ENCODE measurements at places on chromosomes 2 and 18.
A peak's percentile ranks its signal among the peaks of the same experiment; 100 is the strongest.

GRCh38 chr18:23689031-23689615 lies at the start of gene LAMA3:
LAMA3 (plus strand) TSS chr18:23689453; CDS start chr18:23689684, 231 bp downstream.
- DNase-seq = peak; percentile 41

DNA sequence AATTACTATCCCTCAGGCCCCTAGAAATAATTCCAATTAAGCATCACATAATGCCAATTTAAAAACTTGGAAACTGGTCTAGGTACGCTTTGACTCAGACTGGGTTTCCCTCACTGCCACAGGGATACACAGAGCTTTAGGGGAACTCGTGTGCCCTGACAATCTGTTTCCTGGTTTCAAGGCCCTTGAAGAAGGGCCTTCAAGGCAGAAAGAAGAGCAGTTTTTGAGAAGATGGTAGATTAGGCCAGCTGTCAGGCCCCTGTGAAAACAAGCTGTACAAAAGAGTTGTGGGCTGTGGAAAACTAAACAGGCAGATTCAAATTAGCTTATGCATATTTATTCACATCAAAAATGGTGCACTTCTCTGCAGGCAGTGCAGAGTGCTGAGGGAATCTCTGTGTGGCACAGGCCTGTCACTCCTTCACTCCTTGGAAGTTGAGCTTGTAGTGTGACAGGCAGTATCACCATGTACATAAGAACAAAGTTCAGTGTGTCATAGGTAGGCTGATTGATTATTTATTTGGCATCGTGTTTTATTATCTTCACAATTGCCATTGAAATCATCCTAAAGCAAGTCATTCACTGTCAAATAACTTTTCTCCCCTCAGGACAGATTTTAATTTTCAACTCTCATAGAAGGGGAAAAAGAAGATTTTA lies 614.4 kb upstream of the GYPC start:
- no peak for DNase-seq

DNA sequence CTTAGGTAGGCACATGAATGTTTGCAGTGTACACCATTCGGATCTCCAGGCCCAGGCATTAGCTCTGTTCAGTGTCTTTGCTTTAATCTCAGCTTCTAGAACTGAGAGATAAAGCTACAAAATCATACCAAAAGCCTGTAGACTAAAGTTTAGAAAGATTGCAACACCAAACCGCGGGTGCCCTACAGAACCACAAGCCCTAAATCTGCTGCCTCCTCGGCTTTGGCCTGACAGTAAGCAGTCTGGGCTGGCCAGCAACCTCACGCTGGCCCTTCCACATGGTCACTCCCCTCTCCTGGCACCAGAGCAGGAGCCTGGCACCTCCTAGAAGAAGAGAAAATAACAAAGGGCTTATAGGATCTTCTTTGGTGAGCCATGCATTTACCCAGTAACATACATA lies 8.9 kb upstream of the OSR1 start:
- no peak for DNase-seq

DNA sequence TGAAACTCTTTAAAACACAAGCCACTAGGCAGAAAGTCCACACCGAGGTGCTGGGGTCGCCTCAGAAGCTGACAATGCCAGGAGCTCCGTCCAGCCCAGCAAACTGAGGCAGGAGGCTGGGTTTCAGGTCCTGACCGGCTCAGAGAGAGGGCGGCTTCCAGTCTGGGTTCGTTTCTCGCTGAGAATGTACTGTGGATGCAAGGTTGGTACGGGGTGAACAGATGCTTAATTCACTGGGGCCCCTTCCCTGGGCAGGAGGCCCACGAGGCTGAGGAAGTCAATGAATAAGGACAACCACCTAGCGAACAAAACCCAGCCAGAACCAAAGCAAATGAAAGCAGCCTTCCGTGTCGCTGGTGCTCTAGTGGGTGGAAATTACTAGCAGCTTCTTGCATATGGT lies 142.0 kb downstream of the RTP5 start:
- DNase-seq = no peak

GRCh38 chr2:106269591-106270291 lies 75.6 kb upstream of the UXS1 start:
- peak; percentile 35 for DNase-seq

- no peak for DNase-seq
Observed at GRCh38 chr18:47323158-47323557, 71.7 kb upstream of the SKOR2 start.

- no peak for DNase-seq
Observed at GRCh38 chr2:57437077-57437476, 609.5 kb upstream of the VRK2 start.

GRCh38 chr2:20025065-20025786 lies 12.8 kb upstream of the MATN3 start:
- DNase-seq = no peak

DNA sequence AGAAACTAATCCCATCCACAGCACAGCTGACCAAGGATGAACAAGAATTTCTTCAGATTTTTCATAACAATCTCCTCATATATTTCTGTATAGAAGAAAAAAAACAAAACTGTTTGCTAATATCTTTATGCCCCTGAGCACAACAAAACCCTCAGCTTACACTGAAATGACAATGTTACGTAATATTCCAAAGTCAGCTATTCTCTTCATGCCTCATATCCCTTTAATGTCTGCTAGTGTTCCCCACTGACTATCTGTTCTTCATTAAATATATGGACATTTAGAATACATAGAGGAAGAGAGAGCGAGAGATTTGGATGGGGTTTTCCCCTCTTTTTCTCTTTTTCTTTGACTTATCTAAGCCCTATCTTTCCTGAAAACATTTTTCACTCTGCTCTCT lies 87.9 kb upstream of the GULP1 start:
- no peak for DNase-seq

GRCh38 chr2:133952896-133953295 lies 301.0 kb upstream of the MGAT5 start:
- DNase-seq = no peak

DNA sequence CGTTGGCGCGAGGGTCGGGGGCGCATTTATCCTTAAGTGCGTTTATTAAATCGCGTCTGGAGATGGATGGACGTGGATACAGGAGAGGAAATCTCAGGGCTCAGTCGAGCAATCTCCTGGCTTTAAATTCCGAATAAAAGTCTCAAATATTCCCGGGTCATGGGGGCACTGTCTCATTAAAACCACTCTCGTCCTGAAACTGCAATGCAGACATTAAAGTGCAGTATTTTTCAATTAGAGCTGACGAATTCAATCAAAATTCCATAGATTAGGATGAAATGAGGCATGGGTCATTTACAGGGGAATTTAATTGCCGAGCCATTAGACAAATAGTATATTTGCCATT lies 10.7 kb upstream of the GBX2 start:
- no peak for DNase-seq

- no peak for DNase-seq
Observed at GRCh38 chr2:9092383-9093282, 89.1 kb upstream of the MBOAT2 start.

- no peak for DNase-seq
Observed at GRCh38 chr2:156540706-156541105, 104.5 kb downstream of the GPD2 start.

- DNase-seq = no peak
Observed at GRCh38 chr2:232229911-232230310, 148.6 kb upstream of the ALPP start.

DNA sequence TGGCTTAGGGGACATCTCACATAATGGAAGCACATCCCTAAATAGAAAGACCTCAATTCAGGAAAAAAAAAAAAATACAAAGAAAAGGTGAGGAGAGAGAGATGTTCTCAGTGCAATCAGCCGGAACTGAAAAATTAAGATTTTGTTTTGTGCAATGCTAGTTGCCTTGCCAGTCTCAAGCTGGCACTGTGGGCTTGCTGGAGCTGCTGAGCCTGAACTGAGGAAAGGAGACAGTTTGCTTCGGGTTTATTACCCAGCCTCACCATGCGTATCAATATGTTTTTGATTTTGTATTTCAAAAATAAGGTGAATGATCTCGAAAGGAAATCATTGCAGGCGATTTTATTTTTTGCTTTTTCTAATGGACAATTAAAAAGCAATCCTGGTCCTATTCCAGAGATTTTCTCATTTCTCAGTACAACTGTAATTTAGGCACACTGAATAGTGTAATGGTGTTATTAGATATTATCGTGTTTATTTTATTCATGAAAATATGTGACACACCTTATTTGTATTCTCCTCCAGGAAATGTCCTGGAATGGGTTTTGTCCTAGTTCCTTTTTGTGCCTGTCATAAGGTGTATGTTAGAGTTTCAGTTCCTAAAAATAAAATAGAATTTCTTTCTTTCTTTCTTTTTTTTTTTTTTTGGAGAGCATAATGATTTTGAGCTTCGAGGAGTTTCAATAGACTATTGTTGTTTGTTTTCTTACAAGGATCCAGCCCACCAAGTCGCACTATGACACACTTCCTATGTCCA lies 72.8 kb upstream of the ZEB2 start:
- no peak for DNase-seq

- DNase-seq = peak; percentile 88
Observed at GRCh38 chr2:210476194-210477128, at the start of gene LANCL1. LANCL1 (minus strand) TSS chr2:210476759; CDS start chr2:210476396, 363 bp downstream.

DNA sequence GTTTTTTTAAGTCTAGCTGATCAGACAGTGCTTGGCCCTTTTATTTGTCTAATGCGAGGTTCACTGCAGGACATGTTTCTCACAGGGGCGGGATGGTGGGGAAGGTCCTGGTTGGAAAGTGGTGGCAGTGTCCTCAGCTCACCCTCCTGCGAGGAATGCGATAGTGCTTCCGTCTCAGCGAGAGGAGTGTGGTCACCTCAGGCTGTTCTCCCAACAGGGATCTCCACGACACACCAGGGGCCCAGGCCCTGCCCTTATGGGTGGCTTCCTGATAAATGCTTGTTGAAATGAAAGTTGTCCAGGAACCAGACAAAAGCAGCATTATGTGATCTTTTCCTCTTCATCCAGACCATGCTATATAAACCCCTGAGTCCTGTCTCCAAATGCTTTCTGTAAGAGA lies 70.1 kb downstream of the BOLA3 start:
- no peak for DNase-seq

DNA sequence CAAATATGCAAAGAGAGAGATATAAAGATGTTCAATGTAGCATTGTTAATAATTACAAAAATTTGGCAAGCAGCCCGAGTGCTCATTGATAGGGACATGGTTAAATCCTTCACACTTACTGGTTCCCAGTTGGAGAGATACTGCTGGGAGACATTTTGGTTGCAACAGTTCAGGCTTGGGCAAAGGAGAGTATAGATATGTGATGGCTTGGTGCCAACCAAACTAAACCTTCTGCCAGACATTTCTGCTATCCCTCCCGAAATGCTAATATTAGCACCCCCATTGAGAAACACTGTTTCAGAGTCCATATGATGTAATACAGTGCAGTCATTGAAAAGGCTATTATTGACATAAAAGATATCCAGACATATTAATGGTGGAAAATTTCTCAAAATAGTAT lies 11.5 kb downstream of the GEN1 start:
- no peak for DNase-seq

DNA sequence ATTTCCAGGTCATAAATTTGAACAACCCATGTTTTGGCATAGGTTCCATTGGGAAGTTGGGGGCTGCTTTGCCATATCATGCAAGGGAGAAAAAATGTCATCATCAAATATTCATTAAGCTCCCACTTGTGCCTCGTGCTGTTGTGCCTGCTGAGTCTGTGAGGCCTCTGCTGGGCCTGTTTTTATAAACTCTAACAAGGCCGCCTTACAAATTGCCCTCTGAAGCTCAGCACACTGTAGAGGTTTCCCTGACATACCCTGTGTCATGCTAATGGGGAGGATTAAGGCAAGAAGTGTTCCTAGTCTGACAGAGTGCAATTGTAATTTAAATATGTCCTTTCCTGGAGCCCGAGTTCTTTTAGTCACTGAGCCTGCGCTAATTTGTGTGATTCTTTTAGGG lies 17.6 kb downstream of the OSBPL6 start:
- DNase-seq = no peak

DNA sequence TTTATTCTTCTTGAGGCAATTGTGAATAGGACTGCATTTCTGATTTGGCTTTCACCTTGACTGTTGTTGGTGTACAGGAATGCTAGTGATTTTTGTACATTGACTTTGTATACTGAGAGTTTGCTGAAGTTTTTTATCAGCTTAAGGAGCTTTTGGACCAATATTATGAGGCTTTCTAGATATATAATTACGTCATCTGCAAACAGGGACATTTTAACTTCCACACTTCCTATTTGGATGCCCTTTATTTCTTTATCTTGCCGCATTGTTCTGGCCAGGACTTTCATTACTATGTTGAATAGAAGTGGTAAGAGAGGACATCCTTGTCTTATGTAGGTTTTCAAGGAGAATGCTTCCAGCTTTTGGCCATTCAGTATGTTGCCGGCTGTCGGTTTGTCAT lies 425.4 kb upstream of the CHAC2 start:
- no peak for DNase-seq

DNA sequence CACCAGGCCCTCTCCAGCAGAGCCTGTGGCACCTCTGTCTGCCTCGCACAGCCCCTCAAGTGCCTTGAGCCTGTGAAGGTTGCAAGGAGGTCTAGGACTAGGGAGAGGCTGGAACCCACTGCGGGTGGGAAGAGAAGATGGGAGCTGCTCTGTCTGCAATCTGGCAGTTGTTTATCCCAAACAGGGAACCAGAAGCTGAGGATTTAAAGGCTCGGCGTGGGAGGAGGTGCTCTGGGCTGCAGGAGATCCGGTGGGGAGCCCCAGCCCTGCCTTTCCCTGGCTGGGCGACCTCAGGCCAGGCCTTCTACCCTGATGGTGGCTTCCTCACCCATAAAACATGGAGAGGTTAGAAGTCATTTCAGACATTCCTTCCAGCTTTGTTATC lies 174.1 kb downstream of the SMAD7 start:
- no peak for DNase-seq

- DNase-seq = no peak
Observed at GRCh38 chr2:189096769-189097447, 82.7 kb downstream of the COL5A2 start.

- DNase-seq = no peak
Observed at GRCh38 chr18:45447355-45448265, 167.7 kb upstream of the SLC14A2 start.

- no peak for DNase-seq
Observed at GRCh38 chr2:120576509-120577474, 158.9 kb upstream of the GLI2 start.

DNA sequence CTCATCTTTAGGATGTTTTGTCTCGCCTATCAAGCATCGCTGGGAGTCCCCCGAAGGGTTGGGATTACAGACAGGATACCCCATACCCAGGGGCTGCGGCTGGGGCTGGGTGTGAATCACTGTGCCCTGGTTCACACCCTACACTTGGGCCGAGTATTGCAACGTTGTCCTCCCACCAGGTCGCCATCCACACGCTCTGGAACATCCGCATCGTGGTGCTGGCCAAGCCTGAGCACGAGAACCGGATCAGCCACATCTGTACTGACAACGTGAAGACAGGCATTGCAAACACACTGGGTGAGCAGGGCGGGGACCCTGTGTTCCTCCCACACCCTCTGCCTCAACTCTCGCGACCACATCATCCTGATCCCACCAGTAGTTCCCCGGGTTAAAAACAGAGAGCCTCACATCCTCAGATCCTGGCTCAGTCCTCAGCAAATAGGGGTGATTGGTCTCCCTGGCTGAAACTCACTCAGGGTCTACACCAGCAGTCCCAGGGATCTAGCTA lies 87.3 kb upstream of the ATG16L1 start:
- no peak for DNase-seq

All from activated CD4-positive, alpha-beta T cell treated with anti-CD3 and anti-CD28 coated beads for 48 hours (primary cell).